ENCODE measurements at places on chromosomes 12 and 14.

GRCh38 chr14:100653409-100653808 is 66.2 kb upstream of the BEGAIN start:
- DNase-seq: no peak

DNA sequence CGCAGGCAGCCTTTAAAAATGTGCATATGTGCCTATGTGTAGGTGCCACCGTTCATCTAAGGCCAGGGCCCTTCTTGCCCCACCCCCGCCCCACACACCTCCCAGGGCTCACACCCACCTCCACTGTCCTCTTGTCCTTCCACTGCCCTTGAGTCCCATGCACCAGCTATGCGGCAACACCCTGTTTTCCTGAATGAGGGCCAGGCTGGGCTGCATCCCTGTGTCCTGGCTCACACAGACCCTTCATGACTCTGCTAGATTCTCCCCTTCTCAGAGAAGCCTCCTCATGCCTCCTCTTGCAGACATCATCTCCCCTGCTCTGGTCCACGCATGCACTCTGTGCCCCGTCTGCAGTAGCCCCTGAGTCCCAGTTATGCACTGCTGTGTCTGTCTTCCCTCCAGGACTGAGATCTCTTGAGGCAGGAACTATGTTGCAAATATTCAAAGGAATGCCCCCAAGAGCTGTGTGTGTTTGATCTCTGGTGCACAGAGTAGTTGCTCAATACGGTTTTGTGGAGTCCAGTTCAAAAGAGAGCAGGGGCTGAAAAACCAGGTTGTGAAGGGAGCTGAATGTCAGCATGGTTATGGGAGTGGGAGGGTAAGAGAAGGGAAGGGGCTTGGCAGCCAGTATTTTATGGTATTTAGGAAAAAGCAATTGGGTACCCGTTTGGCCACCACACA is 47.3 kb upstream of the ESRRB start:
- no peak for DNase-seq

- no peak for DNase-seq
These were observed 171.0 kb upstream of the FOXN3 start for GRCh38 chr14:89588016-89588415.

DNA sequence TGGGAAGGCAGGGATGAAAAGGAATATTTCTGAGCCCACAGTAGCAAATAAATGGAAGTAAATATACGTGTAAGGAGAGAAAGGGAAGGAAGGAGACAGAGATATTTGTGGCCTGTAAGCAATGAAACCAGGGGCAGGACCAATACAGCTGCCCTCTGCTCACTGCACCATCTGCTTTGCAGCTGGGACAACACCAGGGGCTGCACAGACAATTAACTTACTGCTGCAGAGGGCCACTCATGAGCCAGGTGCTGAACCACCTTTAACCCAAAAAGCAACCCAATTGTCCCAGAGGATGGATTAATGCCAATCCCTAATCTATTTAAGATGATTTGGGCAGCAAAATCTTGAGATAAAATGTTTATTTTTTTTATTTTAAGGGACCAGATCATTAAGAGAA is 30.6 kb upstream of the TMX1 start:
- DNase-seq: no peak

DNA sequence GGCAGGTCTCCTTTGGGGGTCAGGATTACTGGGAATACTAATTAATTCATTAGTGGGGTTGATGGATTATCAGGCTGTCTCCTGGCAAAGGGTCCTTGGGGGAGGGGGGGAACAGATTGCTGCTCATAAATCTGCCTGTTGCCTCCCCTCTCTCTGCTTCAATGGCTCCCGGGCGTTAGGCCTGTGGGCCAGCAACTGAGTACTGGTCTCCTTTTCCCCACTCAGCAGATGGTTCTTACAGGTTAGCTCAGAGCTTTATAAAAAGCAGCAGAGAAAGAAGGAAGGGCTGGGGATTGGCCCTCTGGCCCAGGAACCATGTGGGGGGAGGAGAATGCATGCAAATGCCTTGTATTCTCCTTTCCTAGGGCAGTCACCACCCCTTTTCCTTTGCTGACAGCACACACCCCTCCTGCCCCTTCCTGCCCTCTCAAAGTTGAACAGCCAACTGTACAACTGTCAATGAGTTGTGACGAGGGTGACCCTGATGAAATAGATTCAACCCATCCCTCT is 2.3 kb upstream of the NEUROD4 start:
- DNase-seq: no peak

DNA sequence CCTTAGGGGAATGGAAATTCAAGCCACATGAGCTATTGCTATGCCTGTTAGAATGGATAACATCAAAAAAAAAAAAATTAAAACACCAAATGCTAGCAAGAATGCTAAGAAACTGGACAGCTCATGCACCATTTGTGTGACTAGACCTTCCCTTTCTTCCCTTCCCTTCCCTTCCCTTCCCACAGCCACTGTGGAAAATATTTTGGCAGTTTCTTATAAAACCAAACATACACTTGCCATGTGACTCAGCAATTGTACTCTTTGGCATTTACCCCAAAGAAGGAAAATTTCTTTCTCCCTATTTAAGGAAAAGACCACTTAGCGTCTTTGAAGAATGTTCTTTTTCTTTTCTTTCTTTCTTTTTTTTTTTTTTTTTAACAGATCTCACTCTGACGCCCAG is 49.1 kb upstream of the FKBP4 start:
- DNase-seq: no peak

Data from cerebellar cortex (tissue), 1 donor.